ENCODE measurements at places on chromosomes 6 and 20. TPM values are rescaled to one million over a fixed set of nuclear protein-coding genes. Genes with fewer than 3 reads are reported as not detected.

- no peaks in the 10 kb centered on the region for H3K27me3 ChIP-seq
- no peak overlapping the region for H3K4me3 ChIP-seq
- H3K36me3 ChIP-seq = no peaks in the 10 kb centered on the region
- H3K27ac ChIP-seq = no peak overlapping the region
Measured at GRCh38 chr6:150588888-150589499, 10.7 kb upstream of the PLEKHG1 start.

GRCh38 chr6:128500749-128501600 is 19.4 kb downstream of the PTPRK start:
- H3K36me3 ChIP-seq = no peaks in the 10 kb centered on the region
- H3K4me3 ChIP-seq = no peak overlapping the region
- peaks cover 37% of the 10 kb centered on the region for H3K4me1 ChIP-seq
- no peak for DNase-seq
- no peak overlapping the region for H3K27ac ChIP-seq

DNA sequence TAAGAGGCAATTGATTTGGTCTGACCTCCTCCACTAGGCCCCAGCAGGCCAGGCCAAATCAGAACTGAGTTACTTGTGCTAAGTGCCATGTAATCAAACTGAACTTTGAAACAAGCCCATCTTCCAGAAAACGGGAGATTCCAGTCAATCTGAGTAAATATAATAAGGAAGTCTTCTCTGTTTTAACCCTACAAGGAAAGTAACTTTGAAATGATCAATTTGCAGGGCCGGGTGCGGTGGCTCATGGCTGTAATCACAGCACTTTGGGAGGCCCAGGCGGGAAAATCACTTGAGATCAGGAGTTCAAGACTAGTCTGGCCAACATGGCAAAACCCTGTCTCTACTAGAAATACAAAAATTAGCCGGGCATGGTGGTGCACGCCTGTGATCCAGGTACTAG is 2.0 kb upstream of the SHLD1 start:
- no peaks in the 10 kb centered on the region for H3K36me3 ChIP-seq
- no peaks in the 10 kb centered on the region for H3K4me1 ChIP-seq
- no peak overlapping the region for H3K4me3 ChIP-seq
- H3K27ac ChIP-seq = no peak overlapping the region
- H3K27me3 ChIP-seq = no peaks in the 10 kb centered on the region

DNA sequence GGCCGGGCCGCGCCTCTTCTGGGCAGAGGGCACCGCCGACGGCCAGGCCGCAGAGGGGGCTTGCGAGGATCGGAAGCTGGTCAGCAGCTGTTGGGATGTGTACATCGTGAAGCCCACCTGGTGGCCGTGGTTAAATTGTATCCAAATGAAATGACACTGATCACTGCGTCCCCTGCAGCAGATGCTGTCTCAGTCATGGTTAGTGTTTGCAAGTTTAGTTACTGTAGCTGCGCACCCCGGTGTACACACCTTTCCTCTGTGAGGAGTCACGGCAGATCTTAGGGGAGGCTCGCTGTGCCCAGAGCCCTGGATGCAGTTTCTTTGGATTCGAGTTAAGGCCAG is 653 bp downstream of the NAA20 start:
- no peak for DNase-seq
- H3K36me3 ChIP-seq = no peaks in the 10 kb centered on the region
- peak overlapping the region; percentile 93 for H3K27ac ChIP-seq
- H3K4me3 ChIP-seq = peak overlapping the region; percentile 72

DNA sequence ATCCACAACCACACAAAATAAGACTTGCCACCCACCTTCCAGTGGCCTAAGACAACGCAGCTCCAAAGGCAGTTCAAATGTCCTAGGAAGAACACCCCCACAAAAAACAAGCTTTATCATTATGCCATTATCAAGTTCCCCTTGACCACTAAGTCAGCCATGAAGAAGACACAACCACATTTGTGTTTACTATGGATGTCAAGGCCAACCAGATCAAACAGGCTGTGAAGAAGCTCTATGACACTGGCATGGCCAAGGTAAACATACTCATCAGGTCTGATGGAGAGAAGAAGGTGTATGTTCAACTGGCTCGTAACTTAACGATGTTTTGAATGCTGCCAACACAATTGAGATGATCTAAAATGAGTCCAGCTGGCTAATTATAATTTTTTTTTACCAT is 26.1 kb downstream of the SEC63 start:
- no peak overlapping the region for H3K4me3 ChIP-seq
- DNase-seq = no peak
- H3K4me1 ChIP-seq = no peaks in the 10 kb centered on the region
- H3K36me3 ChIP-seq = peaks cover 30% of the 10 kb centered on the region

DNA sequence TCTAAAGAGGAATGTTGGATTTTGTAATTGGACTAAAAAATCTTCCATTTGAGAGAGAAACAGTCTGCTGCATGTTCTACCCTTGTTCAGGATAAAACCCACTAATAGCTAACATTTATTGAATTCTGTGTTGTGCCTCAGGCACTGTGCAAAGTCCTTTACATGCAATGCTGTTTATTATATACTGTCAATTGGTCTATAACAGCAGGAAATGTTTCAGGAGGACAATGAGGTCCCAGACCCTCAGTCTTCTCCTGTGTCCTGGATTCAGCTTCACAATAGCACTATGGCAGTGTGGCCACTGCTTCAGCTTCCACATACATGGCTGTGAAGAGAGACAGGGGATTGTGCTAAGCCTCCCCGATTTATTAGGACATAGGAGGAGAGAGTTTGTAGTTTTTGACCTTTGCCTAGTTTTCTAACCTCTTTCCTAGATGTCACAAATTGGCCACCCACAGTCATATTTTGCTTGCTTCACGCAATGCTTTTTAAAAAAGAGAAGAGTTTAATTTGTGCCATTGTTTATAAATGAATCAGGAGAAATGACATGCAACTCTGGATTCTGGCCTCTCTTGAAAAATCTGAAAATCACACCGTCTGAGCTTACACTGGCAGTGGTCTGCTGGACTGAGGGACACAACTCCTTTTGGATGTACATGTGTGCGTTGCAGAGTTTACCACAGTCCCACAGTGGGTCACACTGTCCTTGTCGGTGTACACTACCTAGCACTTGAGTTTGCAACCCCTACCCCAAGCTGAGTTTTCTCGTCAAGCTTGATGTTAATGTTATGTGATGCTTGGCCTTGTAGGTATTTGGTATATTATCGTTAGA is 11.3 kb downstream of the PTPN1 start:
- H3K4me1 ChIP-seq = peaks cover 96% of the 10 kb centered on the region
- H3K27ac ChIP-seq = peak overlapping the region; percentile 78
- no peaks in the 10 kb centered on the region for H3K27me3 ChIP-seq

DNA sequence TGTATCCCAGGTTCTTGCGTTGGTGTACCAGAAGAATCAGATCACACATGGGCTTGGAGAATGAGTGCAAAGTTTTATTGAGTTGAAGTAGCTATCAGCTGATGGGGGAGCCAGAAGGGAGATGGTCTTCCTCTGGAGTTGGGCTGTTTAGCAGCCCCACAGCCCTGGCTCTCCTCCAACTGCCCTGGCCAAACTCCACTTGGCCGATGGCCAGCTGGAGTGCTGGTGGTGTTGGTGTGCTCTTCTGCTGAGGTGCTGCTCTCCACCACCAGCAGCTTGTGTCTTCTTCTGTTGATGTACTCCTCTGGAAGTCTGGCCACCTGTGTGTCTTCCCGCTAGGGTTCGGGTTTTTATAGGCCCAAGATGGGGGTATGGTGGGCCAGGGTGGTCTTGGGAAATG is 172.8 kb downstream of the TINAG start:
- no peaks in the 10 kb centered on the region for H3K36me3 ChIP-seq
- H3K4me3 ChIP-seq = no peak overlapping the region
- no peak for DNase-seq
- no peak overlapping the region for H3K27ac ChIP-seq
- no peaks in the 10 kb centered on the region for H3K27me3 ChIP-seq

DNA sequence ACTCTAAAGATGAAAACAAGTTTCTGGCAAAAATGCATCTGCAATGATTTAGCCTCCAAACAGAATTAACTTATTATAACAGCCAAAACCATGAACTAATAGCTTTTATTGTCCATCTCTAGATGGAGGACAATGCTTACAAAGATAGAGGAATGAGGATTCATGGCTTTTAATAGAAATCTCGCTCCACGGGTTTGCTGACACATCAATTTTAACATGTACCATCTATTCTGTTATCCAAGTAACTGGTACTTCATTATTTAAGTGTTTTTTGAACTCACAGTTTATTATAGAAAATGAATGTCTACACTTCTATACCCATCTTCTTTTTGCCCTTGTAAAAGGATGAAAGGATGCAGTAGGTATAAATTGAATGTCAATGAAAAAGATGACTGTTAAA is 10.8 kb downstream of the TMX4 start:
- H3K4me1 ChIP-seq = no peaks in the 10 kb centered on the region
- no peaks in the 10 kb centered on the region for H3K27me3 ChIP-seq
- no peak overlapping the region for H3K4me3 ChIP-seq
- no peak for DNase-seq
- H3K27ac ChIP-seq = no peak overlapping the region

The C20orf204 gene
- 0.57 TPM for total RNA-seq

The STAU1 gene
- 57.1 TPM for total RNA-seq

The BPIFB4 gene
- total RNA-seq = not detected
